ENCODE measurements at places on chromosomes 7 and 10. TPM values are rescaled to one million over a fixed set of nuclear protein-coding genes. Genes with fewer than 3 reads are reported as not detected.
A peak's percentile ranks its signal among the peaks of the same experiment; 100 is the strongest.

GRCh38 chr10:65017523-65017922 is 1496.3 kb downstream of the REEP3 start:
- no peaks in the 10 kb centered on the region for H3K4me1 ChIP-seq
- no peak overlapping the region for H3K4me3 ChIP-seq
- no peak for DNase-seq
- no peak overlapping the region for H3K27ac ChIP-seq
- H3K36me3 ChIP-seq, result no peaks in the 10 kb centered on the region
- H3K27me3 ChIP-seq, result no peaks in the 10 kb centered on the region

DNA sequence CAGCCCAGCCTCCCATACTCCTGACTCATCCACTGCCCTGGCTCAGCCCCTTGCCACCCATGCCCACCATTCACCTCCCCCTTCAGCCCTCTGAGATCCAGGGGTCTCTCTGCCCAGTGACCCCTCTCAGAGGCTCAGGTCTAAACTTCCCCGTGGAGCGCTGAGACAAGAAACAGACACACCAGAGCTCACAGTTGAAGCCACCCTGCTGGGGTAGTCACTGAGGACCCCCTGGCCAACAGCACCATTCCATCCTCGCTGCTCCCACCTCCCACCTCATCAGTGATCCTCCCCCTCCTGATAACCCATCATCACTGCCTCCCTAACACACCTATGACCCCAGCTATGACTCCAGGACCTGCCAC is 100.7 kb downstream of the GRID1 start:
- no peaks in the 10 kb centered on the region for H3K27me3 ChIP-seq
- H3K36me3 ChIP-seq, result no peaks in the 10 kb centered on the region
- no peak overlapping the region for H3K27ac ChIP-seq
- DNase-seq, result no peak
- peaks cover 15% of the 10 kb centered on the region for H3K4me1 ChIP-seq

GRCh38 chr10:12922117-12922900 is 79.2 kb downstream of the CCDC3 start:
- no peak overlapping the region for H3K27ac ChIP-seq
- H3K36me3 ChIP-seq, result no peaks in the 10 kb centered on the region
- DNase-seq, result no peak
- no peaks in the 10 kb centered on the region for H3K4me1 ChIP-seq
- H3K4me3 ChIP-seq, result no peak overlapping the region

- H3K4me1 ChIP-seq, result peaks cover 75% of the 10 kb centered on the region
- no peaks in the 10 kb centered on the region for H3K27me3 ChIP-seq
- peak overlapping the region; percentile 70 for H3K4me3 ChIP-seq
Measured at GRCh38 chr7:148340438-148341280, 249.9 kb upstream of the C7orf33 start.

GRCh38 chr10:8061274-8062211 is 7.1 kb downstream of the GATA3 start:
- H3K36me3 ChIP-seq, result no peaks in the 10 kb centered on the region
- peak overlapping the region; percentile 27 for H3K4me3 ChIP-seq
- peak; percentile 50 for DNase-seq
- H3K27ac ChIP-seq, result no peak overlapping the region
- peaks cover 100% of the 10 kb centered on the region for H3K27me3 ChIP-seq
- H3K4me1 ChIP-seq, result peaks cover 58% of the 10 kb centered on the region

DNA sequence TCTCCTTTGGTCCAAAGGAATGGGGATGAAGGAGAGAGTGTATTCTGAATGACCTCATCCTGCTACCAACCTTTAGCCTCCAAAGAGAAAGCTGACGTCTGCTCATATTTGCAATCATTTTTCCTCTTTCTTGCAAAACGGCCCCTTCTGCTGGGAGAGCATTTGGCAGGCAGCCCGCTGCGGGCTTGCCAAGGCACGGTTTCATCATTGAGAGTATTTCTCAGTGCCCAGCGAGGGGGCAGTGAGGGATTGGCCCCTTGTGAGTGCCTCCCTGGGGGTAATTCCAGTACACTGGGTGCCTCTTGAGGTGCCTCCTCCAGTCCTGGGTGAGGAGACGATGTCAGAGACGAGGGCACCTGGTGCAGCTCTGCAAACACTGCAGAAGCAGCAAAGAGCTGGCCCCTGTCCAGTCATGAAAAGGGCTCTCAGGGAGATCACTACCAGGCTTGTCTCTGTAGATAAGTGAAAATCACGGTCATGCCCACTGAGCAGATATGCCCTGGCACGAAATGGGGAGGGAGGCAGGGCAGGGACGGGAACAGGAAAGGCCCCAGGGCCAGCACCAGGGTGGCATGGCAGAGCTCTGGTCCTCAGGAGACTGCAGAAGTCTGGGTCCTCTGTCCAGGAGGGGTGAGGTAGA is 48.7 kb upstream of the SHH start:
- H3K27me3 ChIP-seq, result peaks cover 24% of the 10 kb centered on the region
- H3K36me3 ChIP-seq, result no peaks in the 10 kb centered on the region
- no peak overlapping the region for H3K4me3 ChIP-seq
- no peak overlapping the region for H3K27ac ChIP-seq

- H3K27me3 ChIP-seq, result no peaks in the 10 kb centered on the region
- no peak for DNase-seq
- H3K27ac ChIP-seq, result no peak overlapping the region
Measured at GRCh38 chr7:20417260-20417659, 86.6 kb downstream of the ITGB8 start.

DNA sequence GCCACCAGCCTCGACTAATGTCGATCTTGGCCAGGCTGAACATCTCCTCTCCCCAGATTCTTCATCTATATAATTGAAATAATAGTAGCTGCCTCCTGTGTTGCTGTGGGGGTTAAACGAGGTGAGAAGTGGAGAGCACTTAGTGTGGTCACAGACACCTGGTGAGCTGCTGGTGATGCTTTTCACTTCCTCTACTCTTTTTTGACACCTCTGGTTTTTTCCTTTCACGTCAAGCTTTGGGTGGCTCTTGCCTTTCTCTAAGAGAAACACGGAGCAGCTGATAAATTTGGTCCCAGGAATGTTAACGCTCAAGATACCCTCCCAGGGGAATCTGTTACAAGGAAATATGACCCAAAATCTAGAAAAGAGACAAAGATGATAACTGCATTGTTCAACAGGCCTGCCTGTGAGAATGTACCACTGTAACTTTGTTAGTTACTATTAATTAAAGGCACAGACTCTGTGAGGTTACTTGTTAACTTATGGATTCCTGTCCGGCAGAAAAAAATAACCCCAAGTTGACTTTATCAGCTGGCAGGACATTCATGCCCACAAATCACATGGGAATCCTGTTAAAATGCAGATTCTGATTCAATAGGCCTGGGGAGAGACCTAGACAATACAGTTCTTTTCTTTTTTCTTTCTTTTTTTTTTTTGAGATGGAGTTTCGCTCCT is 9.5 kb upstream of the NPFFR1 start:
- H3K27me3 ChIP-seq, result no peaks in the 10 kb centered on the region
- no peaks in the 10 kb centered on the region for H3K4me1 ChIP-seq
- DNase-seq, result no peak
- no peak overlapping the region for H3K27ac ChIP-seq

GRCh38 chr7:15424468-15424867 is 137.3 kb downstream of the AGMO start:
- no peak overlapping the region for H3K27ac ChIP-seq
- H3K27me3 ChIP-seq, result no peaks in the 10 kb centered on the region
- H3K4me1 ChIP-seq, result no peaks in the 10 kb centered on the region
- H3K36me3 ChIP-seq, result no peaks in the 10 kb centered on the region

DNA sequence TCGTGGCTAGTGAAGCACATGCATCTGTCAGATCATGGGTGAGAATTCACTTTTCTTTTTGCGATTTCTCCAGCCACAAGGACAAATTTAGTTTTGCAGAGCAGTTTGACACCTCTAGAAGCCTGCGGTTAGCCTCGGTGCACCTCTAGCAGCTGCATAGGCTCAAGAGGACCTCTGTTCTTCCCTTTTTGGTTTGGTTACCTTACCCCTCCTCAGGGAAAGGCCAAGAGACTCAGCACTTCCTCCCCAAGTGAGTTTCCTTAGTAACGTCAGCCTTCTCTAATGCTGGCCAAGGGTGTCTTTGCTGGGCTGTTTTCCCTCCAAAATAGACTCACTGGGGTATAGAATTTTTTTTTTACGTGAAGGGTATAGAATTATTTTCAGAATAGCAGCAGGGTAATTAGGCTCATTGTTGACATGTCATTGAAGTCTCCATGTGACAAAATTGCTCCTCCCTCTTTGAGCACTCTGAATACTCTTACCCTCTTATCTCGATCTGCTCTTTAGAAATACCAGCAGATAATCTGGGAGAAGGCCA is 97.8 kb downstream of the AUTS2 start:
- no peaks in the 10 kb centered on the region for H3K27me3 ChIP-seq
- H3K27ac ChIP-seq, result no peak overlapping the region
- H3K36me3 ChIP-seq, result no peaks in the 10 kb centered on the region
- peaks cover 13% of the 10 kb centered on the region for H3K4me1 ChIP-seq
- no peak overlapping the region for H3K4me3 ChIP-seq

The COMMD3 gene
- 13.6 TPM for total RNA-seq

The GHRHR gene
- total RNA-seq, result not detected

The SFRP5 gene
- not detected for total RNA-seq

The HKDC1 gene
- 0.30 TPM for total RNA-seq
